ENCODE measurements at places on chromosomes 6 and 20.

- DNase-seq, result no peak
Measured at GRCh38 chr6:34053721-34054120, 92.2 kb downstream of the GRM4 start.

GRCh38 chr20:50390685-50391443, 119.3 kb upstream of the PTPN1 start:
- no peak for DNase-seq

GRCh38 chr20:16197696-16198095, 375.6 kb downstream of the KIF16B start:
- no peak for DNase-seq

DNA sequence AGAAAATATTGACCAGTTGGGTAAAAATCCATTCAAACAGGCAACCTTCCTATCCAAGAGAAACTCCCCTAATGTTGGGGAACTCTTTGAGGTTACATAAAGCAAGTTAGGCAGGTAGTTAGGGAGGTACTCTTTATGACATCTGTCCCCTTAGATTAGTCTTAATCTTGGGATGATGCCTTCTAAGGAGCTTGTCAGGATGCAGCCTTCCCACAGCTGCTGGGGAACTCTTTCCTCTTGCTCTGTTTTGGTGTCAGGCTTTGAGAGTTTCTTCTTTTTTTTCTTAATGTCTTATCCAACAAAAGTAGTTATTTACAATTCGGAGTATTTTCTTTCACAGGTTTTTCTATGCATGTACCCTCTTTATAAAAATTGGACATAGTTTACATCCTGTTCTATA, 194.8 kb downstream of the CDKAL1 start:
- DNase-seq, result no peak

Measured in HuH-7 (cell line).